ENCODE measurements at places on chromosomes 1 and 21. TPM values are rescaled to one million over a fixed set of nuclear protein-coding genes. Genes with fewer than 3 reads are reported as not detected.

- no peak overlapping the region for H3K4me3 ChIP-seq
- peaks cover 6% of the 10 kb centered on the region for H3K4me1 ChIP-seq
- H3K27ac ChIP-seq, result no peak overlapping the region
- H3K36me3 ChIP-seq, result no peaks in the 10 kb centered on the region
These were observed 376 bp downstream of the AVPR1B start for GRCh38 chr1:206116873-206117150.

GRCh38 chr1:30449428-30450147 is 273.8 kb downstream of the MATN1 start:
- no peak overlapping the region for H3K4me3 ChIP-seq
- no peaks in the 10 kb centered on the region for H3K27me3 ChIP-seq
- DNase-seq, result no peak
- no peak overlapping the region for H3K27ac ChIP-seq
- no peaks in the 10 kb centered on the region for H3K4me1 ChIP-seq

- no peak overlapping the region for H3K27ac ChIP-seq
- no peaks in the 10 kb centered on the region for H3K27me3 ChIP-seq
- no peaks in the 10 kb centered on the region for H3K4me1 ChIP-seq
- H3K36me3 ChIP-seq, result no peaks in the 10 kb centered on the region
- DNase-seq, result no peak
- no peak overlapping the region for H3K4me3 ChIP-seq
These were observed 457.9 kb downstream of the BRINP3 start for GRCh38 chr1:190019717-190020116.

GRCh38 chr1:74357150-74357549 is 122.0 kb downstream of the TNNI3K start:
- no peak overlapping the region for H3K4me3 ChIP-seq
- H3K27me3 ChIP-seq, result no peaks in the 10 kb centered on the region
- no peaks in the 10 kb centered on the region for H3K36me3 ChIP-seq
- no peaks in the 10 kb centered on the region for H3K4me1 ChIP-seq

- DNase-seq, result no peak
- H3K36me3 ChIP-seq, result no peaks in the 10 kb centered on the region
- no peak overlapping the region for H3K4me3 ChIP-seq
- no peaks in the 10 kb centered on the region for H3K27me3 ChIP-seq
- no peak overlapping the region for H3K27ac ChIP-seq
- no peaks in the 10 kb centered on the region for H3K4me1 ChIP-seq
These were observed 54.1 kb downstream of the DSCAM start for GRCh38 chr21:40792691-40793456.

GRCh38 chr1:211750599-211750998 is 75.2 kb upstream of the NEK2 start:
- no peaks in the 10 kb centered on the region for H3K27me3 ChIP-seq
- H3K4me3 ChIP-seq, result no peak overlapping the region
- DNase-seq, result no peak
- H3K27ac ChIP-seq, result no peak overlapping the region
- no peaks in the 10 kb centered on the region for H3K36me3 ChIP-seq

GJA4 gene
- 3.8 TPM for total RNA-seq

HSPA6 gene
- 0.64 TPM for total RNA-seq

SH2D1B gene
- total RNA-seq, result not detected
